LNCaP clone FGC (cell line): ENCODE measurements at places on chromosomes 3 and 15.

DNA sequence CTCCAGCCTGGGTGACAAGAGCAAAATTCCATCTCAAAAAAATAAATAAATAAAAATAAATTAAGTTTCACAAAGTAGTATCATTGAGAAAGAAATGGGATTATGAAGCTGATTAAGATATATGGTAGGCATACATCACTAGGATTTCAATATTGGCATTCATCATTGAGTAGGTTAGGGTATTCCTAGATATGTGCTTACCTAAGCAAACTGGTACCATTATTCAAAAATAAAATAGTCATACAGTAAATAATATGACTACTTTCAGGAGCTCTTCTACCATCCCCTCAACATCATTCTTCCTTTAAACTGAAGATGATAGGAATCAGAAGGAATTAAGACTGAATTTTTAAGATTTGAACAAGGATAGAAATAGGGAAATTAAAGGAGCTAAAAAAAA is 66.6 kb downstream of the FRMD5 start:
- no peak for DNase-seq

- DNase-seq: no peak
Measured at GRCh38 chr15:65778269-65778668, 13.8 kb downstream of the DENND4A start.

DNA sequence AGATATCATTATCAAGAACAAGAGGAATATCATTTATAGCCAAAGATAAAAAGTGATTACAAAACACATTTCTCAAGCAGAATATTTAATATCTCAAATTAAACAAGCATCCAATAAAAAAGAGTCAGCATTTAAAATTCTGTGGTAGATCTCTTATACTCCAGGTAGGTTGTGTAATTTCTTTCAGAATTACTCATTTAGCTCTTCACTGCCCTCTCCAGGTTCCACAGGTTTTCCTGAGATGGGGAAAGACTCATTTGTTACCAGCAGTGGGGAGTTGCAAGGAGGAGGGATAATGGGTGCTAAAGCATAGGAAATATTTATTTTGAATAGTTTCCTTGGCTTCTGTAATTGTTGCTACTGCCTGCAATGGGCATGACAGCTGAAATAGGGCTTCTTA is 83.1 kb upstream of the RASGRP1 start:
- no peak for DNase-seq

GRCh38 chr15:30930422-30930821 is 26.7 kb downstream of the FAN1 start:
- DNase-seq: no peak

- DNase-seq: no peak
Measured at GRCh38 chr3:141291559-141292355, 60.1 kb downstream of the PXYLP1 start.

GRCh38 chr3:178306432-178307115 is 229.7 kb upstream of the KCNMB2 start:
- no peak for DNase-seq

- peak; percentile 83 for DNase-seq
Measured at GRCh38 chr3:15223685-15224572, 17.9 kb downstream of the CAPN7 start.

DNA sequence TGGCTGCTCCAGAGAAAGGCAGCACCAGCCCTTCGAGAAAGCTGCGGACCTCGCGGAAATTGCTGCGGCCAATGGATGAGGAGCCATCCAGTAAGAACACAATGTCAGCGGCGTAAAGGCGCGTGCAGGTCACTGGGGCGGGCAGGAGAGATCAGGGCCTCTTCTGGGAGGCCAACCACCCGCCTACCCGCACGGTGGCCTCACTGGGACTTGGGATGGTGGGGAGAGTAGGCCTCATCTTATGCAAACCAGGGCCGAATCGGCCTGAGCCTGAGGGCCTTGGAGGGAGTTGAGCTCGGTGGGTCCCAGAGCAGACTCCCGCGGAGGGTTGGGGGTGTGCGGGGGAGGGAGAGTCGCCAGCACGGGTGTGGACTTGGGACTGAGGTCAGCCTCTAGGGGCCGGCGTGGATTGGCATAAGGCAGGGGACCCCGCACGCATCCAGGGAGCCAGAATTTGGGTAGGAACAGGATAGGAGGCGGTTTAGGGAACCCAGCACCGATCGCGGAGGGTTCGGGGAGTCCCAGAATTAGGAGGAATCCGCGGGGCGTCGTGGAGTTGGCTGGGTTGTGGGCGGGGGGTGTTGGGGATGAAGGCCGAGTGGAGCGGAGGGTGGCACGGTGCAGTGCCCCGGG is 596 bp downstream of the COL7A1 start:
- no peak for DNase-seq

DNA sequence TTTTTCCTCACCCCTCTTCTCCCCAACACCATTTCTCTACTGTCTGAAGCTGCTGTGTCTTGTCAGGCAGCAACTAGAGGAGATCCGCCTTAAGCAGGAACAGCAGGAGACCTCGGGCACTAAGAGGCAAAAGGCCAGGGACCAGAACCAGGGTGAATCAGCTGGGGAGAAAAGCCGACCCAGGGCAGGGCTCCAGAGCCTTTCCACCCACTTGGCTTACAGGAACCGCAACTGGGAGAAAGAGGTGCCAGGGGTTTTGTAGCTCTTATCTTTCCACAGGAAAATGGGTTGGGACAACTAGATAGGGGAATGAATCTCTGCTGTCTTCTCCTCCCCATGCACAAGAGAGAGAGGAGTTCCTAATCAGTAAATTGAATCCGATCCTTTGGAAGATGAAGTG is 3.0 kb upstream of the NGRN start:
- no peak for DNase-seq

DNA sequence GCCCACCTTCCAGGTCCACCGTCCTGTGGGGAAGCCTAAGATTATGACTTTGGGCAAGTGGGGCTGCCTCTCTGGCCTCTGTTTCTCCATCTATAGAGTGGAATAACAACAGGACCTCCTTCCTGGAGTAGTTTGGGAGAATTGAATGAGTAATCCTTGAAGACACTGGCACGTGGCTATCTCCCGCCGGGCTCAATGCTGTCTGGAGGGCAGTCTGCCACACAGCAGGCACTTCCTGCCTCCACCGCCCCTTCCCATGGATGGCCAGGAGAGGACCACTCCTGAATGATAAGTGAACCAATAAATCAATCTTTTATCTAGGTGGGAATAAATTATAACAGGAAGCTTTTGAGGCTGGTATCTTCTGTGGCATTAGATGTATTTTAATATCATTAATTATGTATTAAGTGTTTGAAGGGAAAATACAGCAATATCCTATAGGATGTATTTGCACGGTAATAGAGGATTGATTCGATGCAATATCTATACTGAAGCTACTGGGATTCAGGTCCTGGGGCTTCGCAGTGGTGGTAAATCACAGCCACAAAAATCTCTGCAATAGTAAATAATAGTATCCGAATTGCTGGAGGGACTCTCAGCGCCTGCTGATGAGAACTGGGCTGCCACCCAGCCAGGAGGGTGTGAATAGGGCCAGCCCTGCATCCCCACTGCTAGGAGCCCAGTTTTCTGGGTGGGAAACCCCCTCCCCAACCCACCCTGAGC is 15.9 kb downstream of the MEGF11 start:
- no peak for DNase-seq

- no peak for DNase-seq
Measured at GRCh38 chr3:152213203-152213602, 55.5 kb upstream of the MBNL1 start.

DNA sequence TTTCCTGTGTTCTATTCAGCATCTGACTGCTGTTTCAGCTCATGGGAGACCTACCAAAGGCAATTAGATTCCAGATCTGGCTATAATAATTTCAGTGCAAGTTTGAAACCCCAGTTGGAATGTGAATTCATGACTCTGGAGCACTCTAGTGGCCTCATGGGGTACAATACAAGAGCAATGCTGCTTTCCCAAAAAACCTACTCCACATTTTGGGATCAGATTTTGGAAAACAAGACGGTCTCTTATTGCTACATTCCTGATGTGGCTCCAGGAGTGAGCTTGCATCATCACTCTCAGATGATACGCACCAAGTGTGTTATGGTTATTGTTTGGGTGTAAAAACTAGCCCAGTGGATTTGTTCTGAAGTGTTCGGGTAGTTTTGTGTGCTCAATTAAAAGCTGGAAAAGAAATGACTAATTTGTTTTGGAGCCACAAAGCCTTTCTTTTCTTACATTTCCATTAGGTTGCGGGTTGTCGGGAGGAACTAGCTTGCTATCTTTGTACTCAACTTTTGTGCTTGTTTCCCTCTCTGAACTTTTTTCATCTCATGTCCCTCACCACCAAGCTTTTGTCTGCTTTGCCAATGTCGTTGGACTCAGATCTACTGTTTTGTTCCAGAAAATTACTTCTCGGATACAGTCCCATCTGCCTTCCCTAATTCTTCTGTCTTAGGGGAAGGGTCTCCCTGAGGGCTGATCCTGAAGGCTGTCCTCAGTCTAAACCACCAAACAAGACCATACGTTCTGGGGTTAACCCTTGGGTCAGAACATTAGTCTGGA is 272.1 kb downstream of the BBX start:
- DNase-seq: no peak

DNA sequence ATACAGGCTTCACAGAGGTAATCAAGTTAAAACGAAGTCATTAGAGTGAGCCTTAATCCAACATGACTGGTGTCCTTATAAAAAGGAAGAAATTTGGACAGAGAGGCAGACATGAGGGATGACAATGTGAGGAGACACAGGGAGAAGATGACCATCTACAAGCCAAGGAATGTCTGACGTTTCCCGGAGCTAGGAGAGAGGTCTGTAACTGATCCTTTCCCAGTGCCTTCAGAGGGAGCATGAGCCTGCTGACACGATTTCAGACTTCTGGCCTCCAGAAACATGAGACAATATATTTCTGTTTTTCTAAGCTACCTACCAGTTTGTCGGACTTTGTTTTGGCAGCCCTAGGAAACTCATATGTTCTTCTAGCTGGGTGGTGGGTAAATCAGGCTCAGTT is 15.1 kb downstream of the TM4SF1 start:
- no peak for DNase-seq

DNA sequence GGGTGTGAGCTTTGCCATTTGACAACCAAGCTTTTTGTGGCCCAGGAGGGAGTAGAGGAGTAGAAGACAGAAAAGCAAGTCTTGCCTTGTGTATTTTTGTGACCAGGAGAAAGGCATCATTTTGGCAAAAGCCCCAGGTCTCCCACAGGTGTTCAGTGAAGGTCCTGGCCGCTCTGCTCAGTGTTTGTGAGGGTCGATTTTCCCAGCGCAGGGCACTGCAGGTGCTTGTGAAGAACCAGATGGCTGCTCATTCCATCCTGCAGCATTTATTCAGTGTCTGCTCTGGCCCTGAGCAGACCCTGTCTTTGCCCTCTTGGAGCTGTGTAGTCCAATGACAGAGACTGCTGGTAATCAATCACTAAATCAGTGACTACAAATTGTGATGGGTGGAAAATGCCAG is 19.5 kb downstream of the TRAK1 start:
- DNase-seq: no peak

DNA sequence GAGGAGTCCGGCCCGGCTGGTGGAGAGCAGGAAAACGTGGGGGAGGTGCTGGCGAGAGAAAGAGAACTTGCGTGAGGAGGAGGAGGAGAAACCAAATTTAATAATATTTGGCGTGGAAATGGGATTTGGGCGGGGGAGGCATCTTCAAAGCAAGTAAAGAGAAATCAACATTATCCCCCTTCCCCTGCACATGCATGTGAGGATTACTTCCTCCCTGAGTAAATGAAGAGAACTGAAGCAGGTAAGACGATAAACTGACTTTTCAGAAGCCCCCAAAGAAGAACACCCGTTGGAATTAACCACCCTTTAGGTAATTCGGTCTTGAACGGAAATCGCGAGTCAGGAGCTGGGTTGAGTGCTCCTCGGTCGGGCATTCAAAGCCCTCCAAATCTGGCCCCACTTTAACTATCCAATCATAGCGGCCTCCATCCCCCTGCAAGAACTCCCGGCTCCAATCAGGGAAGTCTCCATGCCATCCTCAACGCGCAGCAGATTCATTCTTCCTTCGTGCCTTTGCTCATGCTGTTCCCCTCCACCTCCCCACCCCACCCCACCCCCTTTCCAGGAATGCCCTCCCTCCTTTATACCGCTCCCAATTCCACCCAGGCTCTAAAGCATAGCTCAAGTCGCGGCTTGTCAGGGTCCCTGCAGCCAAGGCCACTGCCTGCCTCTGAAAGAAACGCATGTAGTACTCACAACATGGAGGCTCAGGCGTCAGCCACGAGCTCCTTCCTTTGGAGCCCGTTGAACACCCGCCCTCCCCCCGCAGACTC is 545 bp upstream of the RFX7 start:
- DNase-seq: no peak

DNA sequence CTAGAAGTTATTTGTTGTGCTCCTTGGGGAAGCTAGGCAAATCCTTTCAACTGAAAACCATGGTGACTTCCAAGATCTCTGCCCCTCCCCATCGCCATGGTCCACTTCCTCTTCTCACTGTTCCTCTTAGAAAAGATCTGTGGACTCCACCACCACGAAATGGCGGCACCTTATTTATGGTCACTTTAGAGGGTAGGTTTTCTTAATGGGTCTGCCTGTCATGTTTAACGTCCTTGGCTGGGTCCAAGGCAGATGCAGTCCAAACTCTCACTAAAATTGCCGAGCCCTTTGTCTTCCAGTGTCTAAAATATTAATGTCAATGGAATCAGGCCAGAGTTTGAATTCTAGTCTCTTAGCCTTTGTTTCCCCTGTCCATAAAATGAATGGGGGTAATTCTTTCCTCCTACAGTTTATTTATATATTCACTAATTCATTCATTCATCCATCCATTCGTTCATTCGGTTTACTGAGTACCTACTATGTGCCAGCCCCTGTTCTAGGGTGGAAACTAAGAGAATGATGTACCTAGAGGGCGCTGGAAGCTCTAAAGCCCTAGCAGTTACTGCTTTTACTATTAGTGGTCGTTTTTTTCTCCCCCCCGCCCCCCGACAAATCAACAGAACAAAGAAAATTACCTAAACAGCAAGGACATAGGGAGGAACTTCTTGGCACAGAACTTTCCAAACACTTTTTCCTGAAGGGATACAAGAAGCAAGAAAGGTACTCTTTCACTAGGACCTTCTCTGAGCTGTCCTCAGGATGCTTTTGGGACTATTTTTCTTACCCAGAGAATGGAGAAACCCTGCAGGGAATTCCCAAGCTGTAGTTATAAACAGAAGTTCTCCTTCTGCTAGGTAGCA is 657 bp downstream of the PATL2 start:
- DNase-seq: no peak

- DNase-seq: no peak
Measured at GRCh38 chr15:31277335-31278060, 49.1 kb upstream of the KLF13 start.

GRCh38 chr15:96422125-96422524 is 91.6 kb downstream of the NR2F2 start:
- DNase-seq: no peak

DNA sequence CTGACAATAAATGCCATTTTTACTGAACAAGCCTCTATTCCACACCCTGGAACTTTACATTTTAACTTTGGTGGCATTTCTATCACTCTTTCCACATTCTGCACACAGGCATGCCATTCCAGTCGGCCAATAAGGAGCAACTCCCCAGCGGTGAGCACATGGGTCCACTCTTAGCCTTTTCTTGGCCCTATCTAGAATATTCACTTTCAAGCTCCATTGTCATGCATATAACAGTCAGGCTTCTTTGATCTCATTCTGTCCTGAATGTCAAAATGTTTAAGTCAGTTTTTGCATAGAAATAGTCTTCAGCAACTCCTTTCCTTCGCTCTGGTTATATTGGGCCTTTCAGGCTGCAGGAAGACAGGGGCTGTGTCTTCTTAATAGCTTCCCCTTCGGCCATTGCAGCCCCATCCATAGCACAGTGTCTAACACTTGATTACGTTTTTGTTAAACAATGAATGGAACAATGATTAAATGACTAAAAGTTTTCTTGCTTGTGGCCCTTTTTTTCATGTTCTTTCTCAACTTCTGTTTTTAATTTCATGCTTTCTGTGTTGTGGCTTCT is 427.3 kb downstream of the MFSD1 start:
- DNase-seq: no peak
